ENCODE measurements at places on chromosomes 6 and 20.

- DNase-seq = no peak
Observed at GRCh38 chr6:28747083-28747630, 176.6 kb downstream of the TRIM27 start.

- no peak for DNase-seq
Observed at GRCh38 chr6:153001767-153002612, 519 bp downstream of the MTRF1L start.

- no peak for DNase-seq
Observed at GRCh38 chr6:26556263-26557070, 18.3 kb downstream of the HMGN4 start.

DNA sequence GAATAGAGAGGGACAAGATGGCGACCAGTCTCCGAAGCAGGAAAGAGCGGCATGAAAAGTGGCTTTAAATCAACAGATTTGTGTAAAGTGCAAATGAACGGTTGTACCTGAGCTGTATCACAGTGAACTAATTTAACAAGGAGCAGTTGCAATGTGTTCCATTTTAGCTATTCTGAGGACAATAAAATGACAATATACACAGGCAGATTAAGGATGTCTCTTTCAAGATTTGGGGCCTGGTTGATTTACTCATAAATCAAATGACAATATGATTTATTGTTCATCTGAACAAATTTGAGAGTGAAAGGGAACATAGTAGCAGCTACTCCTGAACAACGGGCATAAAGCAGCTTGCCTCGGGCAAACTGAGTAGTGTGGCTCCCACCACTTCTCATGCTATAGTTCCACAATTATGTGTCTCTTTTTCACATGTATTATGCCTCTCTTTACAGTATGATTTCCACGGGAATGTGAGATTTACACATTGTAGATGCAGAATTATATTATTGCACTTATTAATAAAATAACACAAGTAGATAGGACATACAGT lies 204.1 kb upstream of the AGPAT4 start:
- DNase-seq = no peak

GRCh38 chr20:24402188-24402587 lies 67.2 kb upstream of the SYNDIG1 start:
- DNase-seq = no peak

DNA sequence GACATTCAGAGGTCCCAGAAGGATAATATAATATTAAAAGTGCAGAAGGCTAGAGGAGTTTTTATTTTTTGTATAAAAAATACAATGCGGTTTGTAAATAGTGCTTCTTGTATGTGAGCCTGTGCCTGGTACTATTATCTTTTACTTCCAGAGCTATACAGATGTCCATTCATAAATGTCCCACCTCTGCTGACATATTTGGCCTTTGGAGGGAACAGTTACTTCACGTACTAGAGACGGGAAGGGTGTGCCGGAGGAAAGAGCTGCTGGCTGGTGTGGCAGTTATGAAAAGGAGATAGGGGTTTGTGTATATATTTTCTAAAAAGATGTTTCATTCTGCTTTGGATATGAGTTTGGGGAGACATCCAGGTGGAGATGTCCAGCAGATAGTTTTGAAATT lies 8.8 kb downstream of the CD109 start:
- no peak for DNase-seq

DNA sequence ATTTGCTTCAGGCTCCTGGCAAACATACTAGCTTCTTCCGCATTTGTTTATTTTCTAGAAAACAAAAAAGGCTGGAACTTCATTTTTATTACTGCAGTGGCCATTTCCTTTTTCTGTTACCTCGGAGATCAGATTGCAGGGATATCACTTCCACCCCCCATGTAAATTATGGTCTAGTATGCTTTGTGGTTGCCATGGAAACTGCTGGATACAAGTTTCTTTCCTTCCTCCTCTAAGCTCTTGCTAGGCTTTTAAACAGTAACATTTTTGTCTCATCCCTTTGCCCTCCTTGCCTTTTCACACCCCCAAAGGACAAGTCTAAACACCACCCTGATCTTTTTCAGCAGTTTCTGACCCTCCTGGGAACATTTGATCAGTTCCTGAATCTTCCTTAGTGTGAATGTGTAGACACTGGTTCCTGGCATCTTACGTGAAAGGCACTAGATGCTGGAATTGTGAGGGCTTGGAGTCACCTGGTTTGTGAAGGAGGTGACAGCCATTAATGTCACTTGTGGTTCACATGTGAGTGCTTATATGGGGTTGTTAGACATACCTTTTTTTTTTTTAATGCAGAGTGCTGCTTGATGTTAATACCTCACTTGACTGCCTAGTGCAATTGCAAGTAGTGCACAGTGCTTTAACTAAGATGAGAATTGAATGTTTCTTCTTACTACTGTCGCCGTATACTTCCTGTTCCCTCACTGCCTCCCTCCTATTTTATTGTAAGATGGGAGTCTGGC lies 181.6 kb downstream of the JARID2 start:
- DNase-seq = no peak

- no peak for DNase-seq
Observed at GRCh38 chr6:87136963-87137362, 18.4 kb upstream of the ZNF292 start.

DNA sequence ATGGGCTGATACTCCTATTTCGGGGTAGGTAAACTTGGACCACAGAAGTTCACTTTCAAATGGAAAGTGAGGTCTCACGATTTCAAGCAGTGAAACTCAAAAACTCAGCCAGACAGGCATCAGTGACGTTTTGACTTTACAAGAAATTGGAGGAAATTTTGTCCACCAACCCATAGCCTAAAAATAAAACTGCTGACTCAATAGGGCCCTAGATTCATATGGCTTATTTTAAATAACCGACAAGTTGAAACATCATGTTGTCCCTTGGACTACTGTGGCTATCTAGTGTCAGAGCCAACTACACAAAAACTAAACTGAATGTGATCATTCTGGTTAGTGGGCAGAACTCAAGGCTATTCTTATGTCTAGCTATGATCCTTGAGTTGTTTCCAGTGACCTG lies 486.3 kb downstream of the GRIK2 start:
- DNase-seq = no peak

DNA sequence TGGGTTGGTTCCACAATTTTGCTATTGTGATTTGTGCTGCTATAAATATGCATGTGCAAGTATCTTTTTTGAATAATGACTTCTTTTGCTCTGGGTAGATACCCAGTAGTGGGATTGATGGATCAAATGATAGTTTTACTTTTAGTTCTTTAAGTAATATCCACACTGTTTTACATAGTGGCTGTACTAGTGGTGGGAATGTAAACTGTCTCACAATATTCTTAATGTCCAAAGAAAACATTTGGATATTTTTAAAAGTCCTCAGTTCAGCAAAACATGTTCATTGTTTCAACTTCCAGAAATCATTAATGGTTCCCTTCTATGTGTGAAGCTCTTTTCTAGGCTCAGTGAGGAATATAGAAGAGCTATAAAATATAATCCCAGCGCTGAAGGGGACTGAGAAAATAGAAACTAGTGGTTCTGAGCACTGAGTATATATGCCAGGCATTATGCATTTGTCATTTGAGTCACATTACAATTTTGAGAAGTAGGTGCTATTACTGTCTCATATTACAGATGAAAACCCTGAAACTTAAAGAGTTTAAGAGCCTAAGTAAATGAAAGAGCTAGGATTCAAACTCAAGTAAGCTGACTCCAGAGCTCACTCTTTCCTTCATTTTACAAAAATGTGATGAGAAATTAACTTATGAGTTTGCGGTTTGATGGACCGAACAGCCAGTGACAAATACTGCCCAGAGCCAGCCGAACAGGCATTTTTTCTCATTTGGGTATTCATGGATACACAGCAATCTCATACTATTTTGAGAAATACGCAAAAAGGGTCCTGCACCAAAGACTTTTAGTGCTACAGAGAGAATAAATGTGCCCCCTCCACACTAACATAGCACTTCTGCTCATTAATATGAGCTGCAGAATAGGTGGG lies 250.1 kb downstream of the TBX18 start:
- DNase-seq = no peak

GRCh38 chr20:44080064-44080463 lies 106.9 kb downstream of the JPH2 start:
- no peak for DNase-seq

DNA sequence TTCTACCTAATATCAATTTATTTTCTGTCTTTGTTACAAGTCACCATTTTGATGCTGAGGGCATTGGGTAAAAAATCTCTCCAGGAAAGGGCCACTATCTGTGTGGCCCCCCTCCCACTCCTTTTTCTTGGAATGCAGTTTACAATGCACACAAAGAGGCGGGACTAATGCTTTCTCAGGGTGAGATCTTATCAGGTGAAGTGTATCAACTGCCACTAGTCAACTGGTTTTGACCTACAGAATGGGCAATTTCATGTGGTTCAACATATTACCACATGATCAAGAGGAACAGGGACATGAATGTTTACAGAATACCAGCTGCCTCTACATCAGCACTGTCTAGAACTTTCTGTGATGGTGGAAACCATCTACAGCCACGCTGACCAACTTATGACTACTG lies 3.7 kb downstream of the RRBP1 start:
- no peak for DNase-seq

GRCh38 chr6:29792123-29793035 lies 35.2 kb upstream of the HLA-G start:
- DNase-seq = peak; percentile 69

GRCh38 chr20:61960836-61961235 lies 104.8 kb downstream of the TAF4 start:
- no peak for DNase-seq

DNA sequence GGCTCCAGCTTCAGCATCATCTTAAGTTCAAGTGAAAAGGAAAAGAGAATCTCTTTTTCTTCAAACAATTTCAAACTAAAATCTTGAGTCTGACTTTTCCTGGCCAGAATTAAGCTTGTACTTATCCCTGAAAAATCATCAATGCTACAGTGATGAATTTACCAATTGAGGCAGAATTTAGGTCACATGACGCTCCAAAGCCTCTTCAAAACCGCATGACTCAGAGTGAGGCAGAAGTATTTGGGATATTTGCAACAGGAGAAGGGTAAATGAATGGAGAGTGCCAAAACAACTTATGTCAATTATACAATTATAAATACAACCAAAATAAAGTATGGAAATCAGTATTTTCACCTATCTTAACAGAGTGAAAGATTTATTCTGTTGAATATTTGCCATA lies 515.5 kb downstream of the COL12A1 start:
- no peak for DNase-seq

- DNase-seq = no peak
Observed at GRCh38 chr20:24991897-24992486, 559 bp downstream of the APMAP start.

DNA sequence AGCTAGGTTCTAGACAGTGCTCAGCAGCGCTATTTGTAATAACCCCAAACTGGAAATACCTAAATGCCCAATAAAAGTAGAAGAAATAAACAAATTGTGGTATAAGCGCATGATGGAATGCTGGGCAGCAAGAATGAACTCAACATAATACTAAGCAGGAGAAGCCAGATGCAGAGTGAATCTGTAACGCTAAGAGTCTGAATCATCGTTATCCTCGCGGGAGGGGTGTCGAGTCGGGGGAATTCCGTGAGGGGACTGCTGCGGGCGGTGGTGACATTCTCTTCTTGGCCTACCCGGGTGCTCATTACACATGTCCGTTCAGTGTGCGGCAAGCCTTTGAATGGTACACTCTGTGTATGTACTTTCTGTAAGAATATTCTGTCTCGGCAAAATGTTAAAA lies 83.7 kb downstream of the SULF2 start:
- no peak for DNase-seq

- DNase-seq = no peak
Observed at GRCh38 chr6:137764464-137764863, 102.6 kb upstream of the TNFAIP3 start.

DNA sequence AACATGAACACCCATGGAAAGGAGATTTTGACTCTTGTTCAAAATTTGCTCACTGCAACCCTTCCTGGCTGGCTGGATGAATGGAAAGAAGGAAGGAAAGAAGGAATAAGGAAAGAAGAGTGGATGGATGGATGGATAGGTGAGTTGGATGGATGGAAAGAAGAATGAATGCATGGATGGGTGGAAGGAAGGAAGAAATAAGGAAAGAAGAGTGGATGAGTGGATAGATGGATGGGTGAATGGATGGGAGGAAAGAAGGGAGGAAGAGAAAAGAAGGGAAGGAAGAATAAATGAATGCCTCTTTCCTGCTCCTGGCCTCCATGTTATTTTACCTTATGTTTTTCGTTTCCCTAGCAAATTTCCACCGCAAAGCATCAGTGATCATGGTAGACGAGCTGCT lies 74.2 kb upstream of the RIN2 start:
- no peak for DNase-seq

DNA sequence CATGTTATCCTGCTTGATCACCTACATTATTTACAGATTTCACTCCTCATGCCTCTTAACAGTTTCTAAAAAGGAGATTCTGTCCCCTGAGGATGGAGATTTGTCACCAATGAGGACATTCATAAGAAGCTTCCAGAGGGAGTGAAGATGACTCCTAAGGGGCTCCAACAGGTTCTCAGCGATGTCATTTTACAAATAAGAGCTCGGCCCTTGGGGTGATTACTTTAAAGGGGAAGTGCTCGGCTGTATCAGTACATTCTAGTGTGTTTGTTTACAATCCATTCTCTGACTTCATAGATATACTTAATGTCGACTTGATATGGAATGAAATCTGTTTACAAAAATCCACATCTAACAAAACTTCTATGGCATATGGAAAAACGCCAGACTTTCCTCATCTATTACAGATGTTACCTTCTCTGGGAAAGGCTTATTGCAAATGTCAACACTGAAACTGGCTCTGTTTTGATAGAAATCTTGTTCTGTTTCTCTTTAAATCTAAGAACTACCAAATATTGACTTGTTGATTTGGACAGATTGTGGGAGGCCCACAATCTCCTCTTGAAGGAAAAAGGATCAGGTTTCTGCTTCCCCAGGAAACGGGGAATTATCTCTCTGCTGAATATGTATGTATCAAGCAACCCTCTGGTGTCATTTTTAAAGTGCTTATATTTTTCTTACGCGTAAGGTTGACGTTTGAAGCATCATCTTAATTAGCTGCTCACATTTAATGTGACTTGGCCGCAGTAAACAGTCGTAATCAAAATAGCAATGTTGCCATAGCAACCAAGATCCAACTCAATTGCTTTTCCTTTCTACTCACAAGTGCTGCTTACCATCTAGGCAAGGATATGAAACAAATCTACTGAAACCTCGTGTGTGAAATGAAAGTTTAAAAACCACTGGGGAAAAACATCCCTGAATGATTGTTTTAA lies 95.7 kb downstream of the SHLD1 start:
- no peak for DNase-seq

- no peak for DNase-seq
Observed at GRCh38 chr6:157542414-157543160, 161.6 kb downstream of the ZDHHC14 start.

GRCh38 chr6:117138425-117138824 lies 126.9 kb upstream of the VGLL2 start:
- DNase-seq = no peak

DNA sequence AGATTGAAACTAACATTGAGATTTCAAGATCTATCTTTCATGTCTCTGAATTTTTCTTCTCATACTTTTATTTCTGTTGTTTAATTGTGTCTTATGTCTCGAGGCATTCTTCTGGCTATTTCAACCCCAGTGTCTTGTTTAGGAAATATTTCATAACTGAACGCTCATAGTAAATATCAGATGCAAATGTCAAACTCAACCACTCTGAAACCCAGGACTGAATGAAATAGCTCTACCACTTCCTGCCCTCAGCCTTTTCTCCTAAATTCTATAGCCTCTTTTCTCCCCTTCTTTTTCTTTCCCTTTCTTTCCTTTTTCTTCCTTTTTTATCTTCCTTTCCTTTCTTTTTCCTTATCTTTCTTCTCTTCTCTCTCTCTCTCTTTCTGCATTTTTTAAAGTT lies 7.7 kb downstream of the ISM1 start:
- DNase-seq = no peak
